T-helper 9 cell (primary cell): ENCODE measurements at places on chromosomes 1 and 21.

GRCh38 chr1:219553934-219554502, 58.9 kb downstream of the ZC3H11B start:
- DNase-seq, result no peak

GRCh38 chr1:208235982-208236761, 8.0 kb downstream of the PLXNA2 start:
- DNase-seq, result no peak

DNA sequence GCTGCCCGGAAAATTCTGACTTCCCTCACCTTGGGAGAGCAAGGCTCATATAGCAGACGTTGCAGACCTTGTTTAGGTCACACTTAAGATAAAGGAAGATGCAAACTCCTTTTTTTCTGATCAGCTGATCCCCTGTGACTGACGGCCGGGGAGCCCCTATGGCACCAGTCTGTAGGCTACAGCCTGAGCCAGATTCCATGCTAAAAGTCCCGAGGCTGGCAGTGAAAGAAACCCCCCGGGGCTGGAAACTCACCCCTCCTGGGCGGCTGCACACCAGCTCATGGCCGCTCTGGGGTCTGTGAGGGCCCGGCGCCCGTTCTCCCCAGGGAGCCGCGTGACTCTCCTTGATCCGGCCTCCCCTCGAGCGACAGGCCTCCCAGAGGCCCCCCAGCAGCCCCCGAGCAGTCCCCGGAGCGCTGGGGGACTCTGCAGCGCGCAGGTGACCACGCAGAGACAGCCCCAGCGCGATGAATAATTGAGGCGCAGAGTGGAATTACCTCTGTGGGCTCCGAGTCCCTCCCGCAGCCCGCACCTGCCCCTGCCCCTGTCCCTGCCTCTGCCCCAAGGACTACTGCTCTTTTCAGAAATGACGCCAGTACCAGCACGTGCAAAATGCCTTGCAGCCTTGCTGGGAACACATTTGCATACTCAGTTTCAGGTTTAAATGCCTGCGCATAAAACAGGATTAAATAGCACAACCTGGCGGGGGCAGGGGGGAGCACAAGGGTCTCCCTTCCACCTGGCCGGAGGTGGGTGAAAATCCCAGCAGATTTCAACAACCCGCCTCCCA, 62.6 kb upstream of the CLDN14 start:
- no peak for DNase-seq

DNA sequence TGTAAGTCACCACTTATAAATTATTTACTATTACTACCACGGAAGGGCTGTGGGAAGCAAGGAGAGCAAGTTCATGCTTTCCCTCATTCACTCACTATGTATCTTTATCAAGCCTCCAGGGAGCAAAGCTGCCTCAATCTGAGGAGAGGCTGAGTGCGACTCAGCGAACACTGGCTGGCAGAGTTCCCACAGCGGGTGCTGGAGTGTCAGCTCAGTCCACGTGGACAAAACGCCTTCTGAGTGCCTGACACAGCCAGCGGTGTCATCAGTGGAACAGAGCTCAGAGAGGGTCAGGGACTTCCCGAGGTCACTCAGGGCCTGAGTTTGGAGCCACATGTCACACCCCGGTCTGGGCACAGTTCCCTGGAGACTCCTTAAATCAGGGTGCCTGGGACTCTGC, 16.9 kb downstream of the MATN1 start:
- no peak for DNase-seq

GRCh38 chr21:45641480-45642035, 2.0 kb upstream of the PCBP3 start:
- DNase-seq, result no peak

DNA sequence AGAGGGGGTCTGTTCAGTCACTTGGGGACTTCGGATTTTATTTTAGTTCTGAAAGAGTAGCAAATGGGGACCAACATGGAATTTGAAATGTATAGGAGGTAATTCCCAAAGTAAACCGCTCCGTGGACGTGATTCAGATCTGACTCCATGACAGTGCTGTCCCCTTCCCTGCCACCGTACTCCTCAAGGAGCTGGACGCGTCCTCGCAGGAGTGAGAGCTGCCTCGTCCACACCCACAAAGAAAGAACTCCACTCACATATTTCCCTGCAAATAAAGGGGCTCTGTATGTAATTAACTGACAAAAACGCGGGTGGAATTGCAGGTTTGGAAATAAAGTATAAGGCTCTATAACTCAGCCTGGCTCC, 183.6 kb downstream of the ETS2 start:
- no peak for DNase-seq

DNA sequence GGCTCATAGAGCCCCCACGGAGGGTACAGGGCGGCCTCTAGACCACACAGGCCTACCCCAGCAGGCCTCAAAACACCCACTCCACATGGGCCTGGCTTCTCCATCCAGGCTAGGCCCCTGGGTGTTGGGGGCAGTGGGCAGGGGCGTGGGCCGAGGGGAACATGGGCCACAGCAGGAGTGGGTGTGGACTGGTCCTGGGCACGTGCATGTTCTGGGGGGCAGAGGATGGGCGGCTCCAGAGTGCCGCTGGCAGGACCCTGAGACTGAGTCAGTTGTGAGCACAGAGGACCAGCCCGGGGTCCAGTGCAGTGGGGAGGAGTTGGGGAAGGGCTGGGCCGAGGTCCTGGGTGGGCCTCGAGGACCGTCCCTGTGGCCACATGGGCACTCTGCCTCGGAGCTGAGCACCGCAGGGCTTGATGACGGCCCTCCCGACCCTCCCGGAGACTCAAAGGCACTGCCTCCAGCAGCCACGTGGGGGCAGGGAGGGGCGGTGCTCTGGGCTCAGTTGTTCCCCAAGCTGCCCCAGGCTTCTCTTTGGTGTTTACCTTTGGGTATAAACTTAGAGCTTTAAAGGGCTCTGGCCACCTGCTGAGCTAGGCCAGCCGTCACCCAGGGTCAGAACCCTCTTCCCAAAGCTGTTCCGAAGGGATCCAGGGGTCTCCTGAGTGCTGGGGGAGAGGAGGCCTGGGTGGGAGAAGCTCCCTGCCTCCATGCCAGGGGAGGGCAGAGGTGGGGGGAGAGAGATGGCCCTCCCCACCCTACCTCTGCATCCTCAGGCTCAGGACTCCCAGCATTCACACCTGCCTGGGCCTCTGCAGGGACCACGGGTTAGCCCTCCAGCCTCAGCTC, 79.9 kb downstream of the MORN1 start:
- peak; percentile 52 for DNase-seq

DNA sequence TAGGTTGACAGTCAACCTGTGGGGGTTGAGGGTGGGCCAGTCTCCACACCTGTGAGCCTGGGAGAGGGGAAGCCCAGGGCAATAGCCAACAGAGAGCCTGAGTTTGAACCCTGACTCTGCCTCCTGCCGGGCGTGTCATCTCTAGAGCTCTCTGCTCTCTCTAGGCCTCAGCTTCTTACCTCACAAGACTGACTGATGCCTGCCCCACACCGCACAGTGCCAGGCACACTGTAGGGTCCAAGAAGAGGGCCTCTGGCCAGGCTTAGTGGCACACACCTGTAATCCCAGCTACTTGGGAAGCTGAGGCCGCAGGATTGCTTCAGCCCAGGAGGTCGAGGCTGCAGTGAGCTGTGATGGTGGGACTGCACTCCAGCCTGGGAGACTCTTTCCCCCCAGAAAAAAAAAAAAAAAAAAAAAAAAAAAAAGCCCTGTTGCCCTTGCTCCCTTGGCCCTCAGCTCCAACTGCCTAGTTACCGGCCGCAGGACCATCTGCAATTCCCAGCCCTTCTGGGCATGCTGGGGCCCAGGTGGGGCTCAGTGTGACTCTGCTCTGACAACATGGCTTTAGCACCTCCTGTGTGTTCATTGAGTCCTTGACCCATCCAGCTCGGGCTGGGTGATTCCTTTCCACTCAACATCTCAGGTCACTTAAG, 25.1 kb downstream of the GRHL3 start:
- no peak for DNase-seq

GRCh38 chr1:65108025-65108642, 39.9 kb upstream of the AK4 start:
- no peak for DNase-seq

DNA sequence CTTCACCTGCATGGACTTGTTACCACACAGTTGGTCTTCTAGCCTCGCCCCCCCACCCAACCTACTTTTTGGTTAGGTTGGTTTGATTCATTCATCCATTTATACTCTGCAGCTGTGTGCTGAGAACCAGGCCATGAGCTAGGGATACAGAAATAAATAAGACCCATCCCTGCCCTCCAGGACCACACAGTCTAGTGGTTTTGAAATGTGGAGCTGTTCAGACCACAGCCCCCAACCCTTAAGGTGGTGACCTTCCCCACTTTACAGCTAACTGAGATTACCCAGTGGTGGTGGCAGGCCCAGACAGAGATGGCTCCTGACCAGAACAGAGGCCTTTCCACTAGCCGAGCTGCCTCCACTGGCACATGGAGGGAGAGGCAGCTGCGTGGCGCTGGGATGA, 37.0 kb downstream of the LRRN2 start:
- no peak for DNase-seq

DNA sequence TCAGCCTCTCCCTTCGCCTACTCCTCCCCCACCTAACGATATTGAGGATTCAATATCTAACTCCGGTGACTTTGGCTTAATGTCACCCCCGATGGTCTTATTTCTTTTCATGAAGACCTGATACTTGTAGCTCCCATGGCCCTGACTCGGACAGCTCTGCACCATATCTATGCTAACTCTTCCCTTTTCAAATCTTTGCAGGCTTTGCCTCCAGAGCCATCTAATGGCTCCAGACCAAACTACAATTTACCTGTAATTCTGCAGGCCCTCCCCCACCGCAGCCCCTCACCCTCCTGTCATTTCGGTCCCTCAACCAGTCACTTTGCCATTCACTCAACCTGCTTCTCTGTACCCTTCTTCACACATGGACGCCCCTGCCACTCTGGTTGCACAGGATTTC, 7.9 kb upstream of the GSTM5 start:
- DNase-seq, result no peak

GRCh38 chr1:91736715-91737615, 149.0 kb downstream of the TGFBR3 start:
- DNase-seq, result no peak

GRCh38 chr21:25953659-25954058, 216.9 kb downstream of the APP start:
- no peak for DNase-seq

DNA sequence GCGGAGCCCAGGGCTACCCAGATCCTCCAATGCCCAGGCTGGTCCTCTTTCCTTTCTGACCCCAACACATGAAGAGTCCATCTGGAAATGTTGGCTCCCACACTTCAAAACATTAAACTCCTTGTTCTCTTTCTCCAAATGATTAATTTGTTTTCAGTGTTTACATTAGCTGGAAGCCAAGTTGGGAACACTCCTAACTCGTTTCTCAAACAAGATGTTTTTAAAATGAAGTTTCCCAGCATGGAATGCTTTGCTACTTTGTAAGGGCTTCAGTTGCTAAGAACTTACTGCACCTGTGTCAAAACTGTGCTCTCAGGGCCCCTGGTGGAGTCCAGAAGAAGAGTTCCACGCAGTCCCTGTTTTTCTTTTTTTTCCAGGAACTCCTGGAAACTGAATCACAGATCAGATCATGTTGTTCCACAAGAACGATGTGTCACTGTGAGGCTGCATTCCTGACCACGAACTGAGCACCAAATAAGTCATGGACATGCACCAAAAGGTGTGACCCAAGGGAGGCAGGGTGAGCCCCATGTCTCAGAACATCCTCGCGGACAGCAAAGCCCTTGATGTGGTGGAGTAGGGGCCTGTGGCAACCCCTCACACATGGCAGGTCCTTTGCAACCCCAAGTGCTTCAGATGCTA, 257.3 kb downstream of the KCNJ6 start:
- no peak for DNase-seq

DNA sequence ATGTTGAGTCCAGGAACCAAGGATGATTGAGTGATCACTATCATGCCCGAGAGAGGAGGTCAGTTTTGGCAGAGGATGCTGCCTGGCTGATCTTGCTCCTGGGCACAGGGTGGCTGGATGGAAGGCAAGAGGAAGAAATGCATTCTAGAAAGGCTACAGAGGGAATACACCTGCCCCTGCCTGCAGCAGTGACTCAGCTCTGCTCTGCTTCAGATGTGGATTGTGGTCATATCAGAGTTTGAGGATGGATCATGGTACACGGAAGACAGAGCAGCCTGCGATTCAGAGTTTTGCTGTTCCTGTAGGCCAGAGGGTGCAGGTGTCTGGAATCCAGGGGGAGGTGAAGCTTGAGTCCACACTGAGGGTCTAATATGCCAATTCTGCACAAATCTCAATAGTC, 37.2 kb downstream of the PCP4 start:
- DNase-seq, result no peak

- DNase-seq, result no peak
Observed at GRCh38 chr1:232577772-232578171, 52.2 kb downstream of the SIPA1L2 start.

DNA sequence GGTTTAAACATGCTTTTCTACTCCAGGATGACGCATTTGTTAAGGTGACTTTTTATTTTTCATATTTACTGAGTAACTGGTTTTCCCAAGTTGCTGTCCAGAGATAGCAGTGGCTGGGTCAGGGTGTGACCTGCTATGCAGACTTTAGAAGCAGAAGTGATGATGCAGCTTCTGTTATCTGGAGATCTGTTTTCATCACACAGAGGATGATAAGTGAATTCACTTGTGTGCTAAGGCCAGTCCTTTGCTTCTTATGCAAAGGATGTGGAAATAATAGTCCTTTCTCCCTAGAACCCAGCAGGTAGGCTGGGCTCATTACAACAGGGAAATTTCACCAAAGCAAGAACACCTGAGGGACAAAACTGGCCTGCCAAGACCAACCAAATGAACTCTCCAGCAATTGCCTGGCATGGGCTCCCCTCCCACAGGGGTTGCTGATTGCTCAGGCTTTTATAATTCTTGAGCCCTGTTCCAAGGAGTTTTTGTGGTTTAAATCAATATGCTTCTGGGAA, 97.8 kb upstream of the LPGAT1 start:
- no peak for DNase-seq

GRCh38 chr1:10541286-10541685, 66.5 kb downstream of the PEX14 start:
- no peak for DNase-seq

- no peak for DNase-seq
Observed at GRCh38 chr1:39268906-39269305, 64.4 kb downstream of the MACF1 start.

DNA sequence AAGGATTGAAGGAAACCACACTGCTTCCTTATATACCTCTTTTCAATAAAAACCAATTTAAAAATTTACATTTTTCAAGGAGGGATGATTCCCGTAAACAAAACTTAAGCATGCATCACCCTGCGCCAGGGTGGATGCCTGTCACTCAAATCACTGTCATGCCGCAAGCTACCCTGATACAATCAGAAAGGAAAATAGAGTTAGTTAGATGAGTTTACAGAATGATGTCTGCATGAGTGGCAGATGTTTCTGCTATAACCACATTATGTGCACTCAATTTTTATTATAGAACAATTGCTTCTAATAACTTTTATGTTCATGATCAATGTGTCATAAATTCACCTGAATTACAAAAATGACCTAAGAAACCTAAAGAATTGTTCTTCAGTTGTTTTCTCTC, 123.4 kb upstream of the ADGRL4 start:
- DNase-seq, result no peak

GRCh38 chr1:246350745-246351144, 156.3 kb downstream of the SMYD3 start:
- no peak for DNase-seq

DNA sequence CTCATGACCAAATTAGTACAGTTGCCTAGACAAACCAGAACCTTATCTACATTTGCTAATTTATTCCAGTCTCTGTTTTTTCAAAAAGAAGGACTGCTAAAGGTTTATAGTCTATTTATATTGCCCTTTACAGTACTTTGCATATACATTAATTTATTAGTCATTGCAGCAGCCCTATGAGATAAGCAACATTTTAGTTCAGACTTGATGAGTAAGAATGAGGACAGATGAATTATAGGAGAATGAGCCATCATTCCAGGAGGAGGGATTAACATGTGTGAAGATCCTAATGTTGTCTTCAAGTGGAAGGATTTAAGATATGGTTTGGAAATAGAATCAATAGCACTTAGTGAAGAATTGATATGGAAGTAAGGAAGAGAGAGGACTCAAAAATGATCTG, 152.4 kb downstream of the KCTD3 start:
- DNase-seq, result no peak
